ENCODE measurements at places on chromosomes 11 and 22. TPM values are rescaled to one million over a fixed set of nuclear protein-coding genes. Genes with fewer than 3 reads are reported as not detected.

GRCh38 chr11:2694495-2694894, 5.3 kb downstream of the KCNQ1OT1 start:
- DNase-seq, result no peak

DNA sequence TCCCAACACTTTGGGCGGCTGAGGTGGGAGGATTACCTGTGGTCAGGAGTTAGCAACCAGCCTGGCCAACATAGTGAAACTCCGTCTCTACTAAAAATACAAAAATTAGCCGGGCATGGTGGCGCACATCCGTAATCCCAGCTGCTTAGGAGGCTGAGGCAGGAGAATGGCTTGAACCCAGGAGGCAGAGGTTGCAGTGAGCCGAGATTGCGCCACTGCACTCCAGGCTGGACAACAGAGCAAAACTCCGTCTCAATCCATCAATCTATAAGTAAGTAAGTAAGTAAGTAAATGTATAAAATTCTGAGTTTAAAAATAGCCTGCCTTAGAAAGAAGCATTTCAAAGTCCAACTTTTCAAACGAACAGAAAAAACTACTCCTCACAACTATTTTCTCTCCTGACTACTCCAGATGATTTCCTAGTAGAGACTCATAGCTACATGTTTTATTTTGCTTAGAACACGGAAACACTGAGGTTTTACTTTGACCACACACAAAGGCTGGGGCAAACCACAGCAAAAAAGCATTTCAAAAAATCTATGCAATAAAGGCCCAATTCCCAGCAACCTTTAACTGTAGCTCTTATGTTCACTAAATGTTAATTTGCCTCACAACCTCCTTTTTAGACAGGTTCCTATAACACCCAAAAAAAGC, 16.3 kb downstream of the SPTY2D1 start:
- no peak for DNase-seq

DNA sequence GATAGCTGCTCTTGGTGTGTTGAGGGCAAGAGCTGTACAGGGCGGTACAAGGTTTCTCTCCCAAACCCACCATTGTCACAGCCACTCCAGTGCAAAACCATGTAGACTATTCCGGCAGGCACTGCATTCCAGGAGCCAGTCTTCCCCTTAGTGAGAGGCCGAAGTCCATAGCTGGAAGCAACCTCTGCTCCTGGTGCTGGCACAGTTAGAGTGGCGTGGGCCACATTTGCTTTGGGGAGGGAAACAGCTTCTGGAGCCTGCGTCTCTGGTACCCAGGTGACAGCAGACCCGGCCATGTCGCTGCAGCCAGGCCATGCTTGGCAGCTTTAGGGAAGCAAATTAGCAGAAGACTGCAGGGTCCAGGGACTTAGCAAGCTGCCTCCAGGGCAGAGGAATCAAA, 788.0 kb downstream of the BRD1 start:
- DNase-seq, result no peak

- DNase-seq, result no peak
Observed at GRCh38 chr22:45880716-45881523, 96.0 kb downstream of the WNT7B start.

- no peak for DNase-seq
Observed at GRCh38 chr11:64568584-64569140, 22.4 kb upstream of the SLC22A12 start.

DNA sequence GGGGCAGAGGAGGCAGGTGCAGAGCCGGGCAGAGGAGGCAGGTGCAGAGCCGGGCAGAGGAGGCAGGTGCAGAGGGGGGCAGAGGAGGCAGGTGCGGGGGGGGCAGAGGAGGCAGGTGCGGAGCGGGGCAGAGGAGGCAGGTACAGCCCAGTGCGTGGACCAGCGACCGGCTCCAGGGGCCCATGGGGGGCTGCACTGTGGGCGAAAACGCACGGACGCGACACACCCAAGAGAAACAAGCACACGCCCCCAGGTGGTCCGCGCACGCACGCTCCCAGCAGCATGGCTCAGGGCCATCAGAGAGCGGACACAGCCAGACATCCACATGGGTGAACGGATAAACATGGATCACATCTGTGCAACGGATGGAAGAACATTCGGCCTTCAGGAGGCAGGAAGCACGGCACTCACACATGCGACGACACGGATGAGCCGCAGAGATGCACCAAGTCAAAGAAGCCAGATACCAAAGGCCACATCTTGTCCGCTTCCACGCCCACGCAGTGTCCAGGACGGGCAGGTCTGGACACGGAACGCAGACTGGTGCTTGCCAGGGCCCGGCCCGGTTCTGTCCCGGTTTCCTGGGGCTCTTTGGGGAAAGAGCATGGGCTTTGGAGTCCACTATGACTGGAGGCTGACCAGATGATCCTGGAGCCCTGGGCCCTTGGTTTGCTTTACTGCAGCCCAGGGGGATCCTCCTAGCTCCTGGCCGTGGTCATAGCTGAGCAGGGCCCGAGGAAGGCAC, 21.8 kb downstream of the OSBPL5 start:
- no peak for DNase-seq

GRCh38 chr22:38831166-38831945, 12.5 kb downstream of the NPTXR start:
- no peak for DNase-seq

DNA sequence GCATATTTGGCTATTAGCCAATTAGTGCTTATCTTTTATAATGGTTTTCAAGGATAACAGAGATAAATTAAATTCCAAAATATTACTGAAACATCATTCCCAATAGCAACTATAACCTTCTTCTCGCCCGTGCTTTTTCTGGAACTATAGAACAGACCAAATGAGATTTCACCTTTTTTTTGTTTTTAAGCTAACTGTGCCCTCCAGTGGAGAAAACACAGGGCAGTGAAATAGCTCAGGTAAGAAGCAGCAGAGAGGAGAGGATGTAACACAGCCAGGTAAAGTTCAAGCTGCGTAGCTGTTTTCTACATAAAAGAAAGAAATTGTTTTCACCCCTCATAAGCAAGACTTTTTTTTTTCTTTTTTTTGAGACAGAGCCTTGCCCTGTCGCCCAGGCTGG, 28.2 kb downstream of the HSD17B12 start:
- DNase-seq, result no peak

DNA sequence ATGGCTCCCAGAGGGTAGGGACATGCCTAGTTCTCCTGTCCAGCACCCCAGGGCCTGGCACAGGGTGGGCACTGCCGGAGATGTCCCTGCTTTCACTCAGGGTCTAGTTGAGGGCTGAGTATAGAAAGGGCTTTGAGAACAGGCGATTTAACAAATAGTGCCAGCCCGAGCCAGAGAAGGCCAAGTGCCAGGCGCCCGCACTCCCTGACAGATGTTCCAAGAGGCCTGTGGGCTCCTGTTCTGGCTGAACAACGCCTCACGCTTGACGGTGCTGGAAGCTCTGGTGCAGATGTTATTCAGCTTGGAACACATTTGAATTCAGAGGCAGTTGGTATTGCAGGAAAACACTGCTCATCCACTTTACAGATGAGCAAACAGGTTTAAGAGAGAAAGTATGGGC, 46.5 kb downstream of the NFAM1 start:
- DNase-seq, result no peak

DNA sequence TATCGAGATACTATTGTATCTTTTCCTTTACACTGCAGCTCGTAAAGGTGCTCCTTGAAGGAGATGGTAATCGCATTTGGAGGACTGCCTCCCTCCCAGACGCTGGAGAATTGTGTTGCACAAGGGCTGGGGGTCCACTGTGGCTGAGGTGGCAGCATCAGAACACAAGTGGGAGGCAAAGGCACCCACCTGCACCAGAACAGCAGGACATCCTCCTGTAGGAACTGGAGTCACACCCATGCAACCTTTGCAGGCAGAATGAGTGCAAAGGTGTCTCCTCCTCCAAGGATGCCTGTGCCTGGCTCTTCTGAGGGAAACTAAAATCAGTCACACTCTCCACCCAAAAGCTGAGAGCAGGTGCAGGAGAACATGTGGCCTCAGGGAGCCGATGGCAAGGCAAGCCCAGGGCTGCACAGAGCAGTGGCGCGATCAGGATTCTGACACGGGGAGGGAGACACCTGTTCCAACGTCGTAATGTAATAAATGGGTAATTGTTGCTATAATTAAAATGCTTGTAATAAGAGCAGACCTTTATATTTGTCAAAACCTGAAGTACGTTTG, 1501.4 kb downstream of the TBC1D22A start:
- DNase-seq, result no peak

RBMXL2 gene
- 0.45 TPM for polyA plus RNA-seq

FGF3 gene
- polyA plus RNA-seq, result not detected

GAS2L1 gene
- polyA plus RNA-seq, result 6.1 TPM

RSF1 gene
- polyA plus RNA-seq, result 32.1 TPM

All from large intestine (tissue), 12 donors.